ENCODE measurements at places on chromosomes 7 and 10.

GRCh38 chr7:100801833-100802568, 25.3 kb downstream of the EPHB4 start:
- no peak for DNase-seq

GRCh38 chr7:8982338-8982992, 549.1 kb downstream of the NXPH1 start:
- no peak for DNase-seq

- DNase-seq = no peak
Observed at GRCh38 chr10:6008497-6009142, 31.3 kb upstream of the IL15RA start.

DNA sequence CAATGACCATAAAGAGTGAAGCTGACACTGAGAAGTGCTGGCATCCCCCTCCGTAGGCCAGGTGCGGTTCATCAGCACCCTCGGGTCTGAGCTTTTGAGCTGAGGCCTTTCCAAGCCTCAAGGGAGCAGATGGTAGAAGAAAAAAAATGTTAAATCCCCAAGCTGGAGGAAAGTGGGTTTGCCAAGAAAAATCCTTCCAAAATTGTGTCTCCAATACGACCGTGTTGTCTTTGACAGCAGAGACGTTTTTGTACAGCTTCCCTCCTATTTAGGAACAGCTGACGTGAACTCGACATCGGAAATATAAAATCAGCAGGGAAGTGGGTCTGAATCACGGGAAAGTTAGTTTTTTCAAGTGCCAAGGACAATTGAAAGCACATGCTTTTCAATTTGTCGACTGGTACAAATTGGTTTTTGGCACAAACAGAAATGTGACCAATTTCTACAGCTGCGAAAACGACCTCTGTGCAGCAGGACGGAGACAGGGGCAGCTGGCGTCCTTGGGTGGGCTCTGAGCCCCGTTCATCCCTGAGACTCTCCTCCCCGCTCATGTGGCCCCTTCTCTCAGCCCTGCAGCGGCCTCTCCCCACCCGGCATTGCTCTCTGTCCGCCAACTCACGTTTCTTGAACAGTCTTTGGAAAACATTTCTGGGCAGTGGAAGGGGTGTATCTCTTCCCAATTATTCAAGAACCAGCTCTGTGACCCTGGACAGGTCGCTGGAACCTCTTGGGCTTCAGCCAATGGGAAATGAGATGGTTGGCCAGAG, 89.9 kb downstream of the PAXIP1 start:
- DNase-seq = no peak

- DNase-seq = no peak
Observed at GRCh38 chr7:26891400-26892350, 27.3 kb upstream of the SKAP2 start.

DNA sequence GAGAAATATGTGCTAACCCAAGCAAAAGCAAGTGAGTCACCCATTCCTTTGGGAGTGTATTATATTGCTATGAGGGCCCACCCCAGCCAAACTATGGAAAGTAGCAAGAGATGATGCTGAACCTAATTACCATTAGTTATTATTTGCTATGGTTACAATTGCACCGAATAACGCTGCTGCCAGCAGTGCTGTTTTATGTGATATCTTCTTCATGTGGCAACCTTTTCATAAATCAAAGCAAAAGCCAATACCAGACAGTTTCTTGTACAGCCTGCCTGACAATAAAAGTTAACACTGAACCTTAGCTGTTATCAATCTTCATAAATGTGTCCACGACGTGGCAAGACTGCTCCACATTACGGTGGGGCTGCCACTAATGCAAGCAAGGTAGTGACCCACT, 241.7 kb upstream of the PLXNA4 start:
- DNase-seq = no peak

- no peak for DNase-seq
Observed at GRCh38 chr10:62811159-62811875, 4.8 kb downstream of the EGR2 start.

GRCh38 chr10:60495338-60496055, 105.8 kb upstream of the ANK3 start:
- DNase-seq = no peak

DNA sequence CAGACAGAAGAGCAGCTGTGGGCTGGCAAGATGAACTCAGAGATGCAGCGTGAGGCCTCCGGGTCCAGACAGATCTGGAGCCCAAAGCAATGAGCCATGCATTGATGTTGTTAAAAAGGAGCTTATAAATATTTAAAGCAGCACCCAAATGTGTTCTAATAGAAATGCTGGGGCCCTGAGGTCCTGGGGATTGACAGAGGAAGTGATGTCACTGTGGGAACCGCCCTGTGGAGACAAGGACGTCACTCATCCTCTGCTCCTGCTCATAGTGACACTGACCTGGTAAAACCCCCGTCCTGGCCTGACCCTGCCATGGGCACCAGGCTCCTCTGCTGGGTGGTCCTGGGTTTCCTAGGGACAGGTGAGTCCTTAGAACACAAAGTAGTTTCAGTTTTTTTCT, 197.0 kb upstream of the PRSS58 start:
- DNase-seq = no peak

- no peak for DNase-seq
Observed at GRCh38 chr10:133422223-133422806, 2.1 kb downstream of the SPRN start.

GRCh38 chr10:72697716-72698115, 5.8 kb downstream of the MCU start:
- no peak for DNase-seq

DNA sequence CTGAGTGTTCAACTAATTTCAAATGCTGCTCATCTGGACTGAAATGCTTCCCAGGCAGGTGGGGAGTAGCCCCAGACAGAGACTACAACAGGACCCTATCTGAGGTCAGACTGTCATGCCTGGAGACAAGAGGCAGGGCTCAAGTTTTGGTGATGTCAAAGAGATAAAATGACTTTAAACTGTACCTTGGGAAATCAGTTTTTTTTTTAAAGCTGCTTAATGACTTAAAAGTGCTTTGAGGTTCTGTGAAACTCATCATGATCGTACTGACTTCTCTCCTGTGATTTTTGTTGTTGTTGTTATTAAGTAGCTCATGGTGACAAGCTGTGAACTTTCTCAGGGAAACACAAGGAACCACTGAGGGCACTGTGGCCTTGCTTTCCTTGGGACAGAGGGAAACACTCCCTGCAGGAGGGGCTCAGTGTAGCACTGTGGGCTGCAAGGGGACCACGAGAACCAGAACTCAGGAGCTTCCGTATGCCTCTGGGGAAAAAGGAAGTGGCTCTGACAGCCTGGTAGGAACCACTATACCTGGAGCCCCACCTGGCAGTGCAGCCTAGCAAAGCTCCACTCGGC, 9.5 kb downstream of the HIPK2 start:
- no peak for DNase-seq

DNA sequence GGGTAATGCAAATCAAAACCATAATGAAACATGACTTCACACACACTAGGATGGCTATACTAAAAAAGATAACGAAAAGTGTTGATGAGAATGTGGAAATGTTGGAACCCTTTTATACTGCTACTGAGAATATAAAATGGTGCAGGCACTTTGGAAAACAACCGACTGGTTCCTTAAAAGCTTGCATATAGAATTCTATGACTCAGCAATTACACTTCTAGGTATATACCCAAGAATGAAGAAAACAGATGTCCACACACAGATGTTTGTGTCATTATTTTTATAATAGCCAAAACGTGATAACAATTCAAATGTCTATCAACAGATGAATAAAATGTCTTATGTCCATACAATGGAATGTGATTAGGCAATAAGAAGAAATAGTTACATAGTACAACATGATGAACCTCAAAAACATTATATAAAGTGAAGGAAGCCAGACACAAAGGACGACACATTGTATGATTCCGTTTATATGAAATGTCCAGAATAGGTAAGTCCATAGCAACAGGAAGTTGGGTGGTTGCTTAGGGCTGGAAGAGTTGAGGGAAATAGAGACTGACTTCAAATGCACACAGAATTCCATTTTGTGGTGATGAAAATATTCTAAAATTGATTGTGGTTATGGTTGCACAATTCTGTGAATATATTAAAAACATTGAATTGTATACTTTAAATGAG, 148.3 kb upstream of the PHYHIPL start:
- no peak for DNase-seq

- no peak for DNase-seq
Observed at GRCh38 chr7:20864221-20864620, 77.5 kb upstream of the SP8 start.

DNA sequence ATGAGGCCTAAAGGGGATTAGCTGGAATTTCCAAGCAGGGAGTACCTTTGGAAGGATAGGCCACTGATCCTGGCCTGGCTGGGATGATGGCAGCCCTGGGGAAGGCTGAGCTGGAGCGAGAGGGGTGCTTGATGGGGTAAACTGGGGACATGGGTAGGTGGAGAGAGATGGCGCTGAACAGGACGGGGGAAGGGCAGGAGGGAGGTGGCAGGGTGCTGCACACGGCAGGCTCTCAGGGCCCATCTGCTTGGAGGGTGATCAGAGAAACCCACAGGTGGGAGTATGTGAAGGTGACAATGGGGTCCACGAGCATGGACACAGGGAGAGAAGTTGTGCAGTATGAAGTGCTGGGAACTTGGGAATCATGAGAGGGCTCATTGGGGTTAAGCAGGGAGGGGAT, 10.3 kb downstream of the MAT1A start:
- no peak for DNase-seq

DNA sequence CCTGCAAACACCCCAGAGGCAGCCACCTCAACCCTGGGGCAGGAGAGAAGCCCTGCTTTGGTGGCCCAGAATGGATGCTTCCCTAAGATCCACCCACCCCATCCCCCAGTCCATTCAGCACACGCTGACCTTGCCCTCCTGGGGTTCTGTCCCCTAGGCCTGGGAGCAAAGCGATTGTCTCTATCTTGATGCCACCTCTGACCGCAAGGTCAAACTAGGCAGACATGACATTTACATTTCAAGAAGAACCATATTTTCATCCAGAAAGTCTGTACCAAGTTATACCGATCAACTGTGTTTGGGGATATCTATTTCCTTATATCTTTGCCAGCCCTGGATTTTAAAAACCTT, 23.0 kb downstream of the MAT1A start:
- DNase-seq = no peak

DNA sequence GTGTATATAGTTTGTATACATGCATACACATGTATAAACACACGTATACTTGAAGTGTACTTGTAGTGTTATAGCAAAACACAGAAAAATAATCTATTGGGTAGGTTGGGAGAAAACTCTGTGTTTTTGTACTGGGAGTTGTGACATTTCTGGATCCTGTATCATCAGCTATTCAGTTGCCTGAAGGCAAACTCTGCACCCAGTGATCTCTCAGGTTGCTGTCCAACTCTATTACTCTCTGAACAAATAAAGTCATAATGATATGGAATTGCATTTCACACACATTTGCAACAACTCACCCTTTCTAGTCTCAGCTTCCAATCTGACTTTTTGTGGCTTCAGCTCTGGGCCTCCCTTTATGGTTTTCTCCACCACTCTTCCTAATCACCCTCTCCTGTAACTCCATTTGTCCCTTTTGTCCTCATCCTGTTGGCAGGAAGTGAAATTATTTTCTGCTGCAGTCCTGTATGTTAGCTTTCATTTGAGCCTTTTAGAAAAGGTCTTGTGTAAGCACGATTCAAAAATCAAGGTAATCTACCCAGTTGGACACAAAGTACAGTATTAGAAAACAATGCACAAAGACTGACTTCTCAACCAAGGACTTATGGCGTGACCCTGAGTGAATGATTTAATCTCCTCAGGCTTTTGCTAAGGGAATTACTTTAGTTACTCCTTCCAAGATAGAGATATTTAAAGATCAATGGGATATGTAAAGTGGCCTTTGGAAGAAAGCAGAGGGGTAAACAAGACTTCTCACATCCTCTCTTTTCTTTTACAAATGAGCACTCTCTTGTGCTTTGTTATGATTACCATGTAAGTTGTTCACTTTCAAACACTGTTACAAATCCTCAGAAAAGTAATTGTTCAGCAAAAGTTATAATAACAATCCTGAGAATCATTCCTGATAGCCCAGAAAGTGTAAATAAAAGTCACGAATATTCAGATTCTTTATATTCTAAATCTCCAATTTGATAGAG, 249.1 kb downstream of the KCND2 start:
- DNase-seq = no peak

DNA sequence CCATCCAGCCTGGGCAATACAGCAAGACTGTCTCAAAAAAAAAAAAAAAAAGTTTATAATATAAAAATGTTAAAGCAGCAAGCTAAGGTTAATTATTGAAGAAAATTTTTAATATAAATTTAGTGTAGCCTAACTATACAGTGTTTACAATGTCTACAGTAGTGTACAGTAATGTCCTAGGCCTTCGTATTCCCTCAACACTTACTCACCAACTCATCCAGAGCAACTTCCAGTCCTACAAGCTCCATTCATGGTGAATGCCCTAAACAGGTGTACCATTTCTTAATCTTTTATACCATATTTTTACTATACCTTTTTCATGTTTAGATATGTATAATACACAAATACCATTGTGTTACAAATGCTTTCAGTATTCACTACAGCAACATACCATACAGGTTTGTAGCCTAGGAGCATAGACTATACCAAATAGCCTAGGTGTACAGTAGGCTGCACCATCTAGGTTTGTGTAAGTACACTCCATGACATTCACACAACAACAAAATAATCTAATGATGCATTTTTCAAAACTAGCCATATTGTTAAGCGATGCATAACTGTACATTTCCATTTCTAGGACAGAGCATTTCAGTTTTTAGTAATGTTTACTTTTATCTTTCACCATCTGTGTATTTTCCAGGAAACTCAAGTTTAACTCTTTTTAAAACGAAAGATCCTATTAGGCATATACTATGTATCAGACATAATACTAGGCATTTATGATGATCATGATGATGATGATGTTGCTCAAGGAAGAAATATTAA, 43.3 kb downstream of the CNOT4 start:
- no peak for DNase-seq

GRCh38 chr7:136045181-136045580, 68.0 kb upstream of the MTPN start:
- DNase-seq = no peak

Data from stimulated activated CD8-positive, alpha-beta memory T cell treated with anti-CD3 and anti-CD28 coated beads, Interleukin-15, amount 100 ng/mL, for 24 hours (primary cell).